Stimulated activated CD8-positive, alpha-beta memory T cell treated with anti-CD3 and anti-CD28 coated beads, Interleukin-15, amount 100 ng/mL, for 48 hours (primary cell): ENCODE measurements at places on chromosomes 6 and 20.

DNA sequence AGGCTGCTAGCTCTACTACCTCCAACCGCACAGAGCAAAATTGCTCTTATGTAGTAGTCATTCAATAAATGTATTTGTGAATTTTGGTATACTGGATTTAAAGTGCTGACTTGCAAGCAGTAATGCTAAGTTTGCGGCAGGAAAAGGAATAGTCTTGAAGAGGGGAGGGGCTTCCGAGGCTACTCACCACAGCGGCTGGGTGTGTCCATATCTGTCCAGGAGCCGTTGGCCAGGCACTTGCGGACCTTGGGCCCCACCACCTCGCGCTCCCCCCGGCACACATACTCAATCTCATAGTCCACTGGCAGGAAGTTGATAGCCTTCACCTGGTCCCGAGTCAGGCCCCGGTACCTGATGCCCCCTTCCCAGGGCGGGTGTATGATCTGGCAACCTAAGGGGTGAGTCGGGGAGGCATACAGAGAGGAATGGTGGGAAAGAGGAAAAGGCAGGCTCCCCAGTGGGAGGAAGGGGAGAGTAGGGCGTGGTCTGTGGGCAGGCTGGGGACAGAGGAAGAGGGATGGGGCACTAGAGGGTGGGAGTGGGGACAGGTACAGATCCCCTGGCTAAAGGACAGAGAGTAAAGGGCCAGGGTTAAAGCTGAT, 1.7 kb downstream of the GABBR1 start:
- no peak for DNase-seq

DNA sequence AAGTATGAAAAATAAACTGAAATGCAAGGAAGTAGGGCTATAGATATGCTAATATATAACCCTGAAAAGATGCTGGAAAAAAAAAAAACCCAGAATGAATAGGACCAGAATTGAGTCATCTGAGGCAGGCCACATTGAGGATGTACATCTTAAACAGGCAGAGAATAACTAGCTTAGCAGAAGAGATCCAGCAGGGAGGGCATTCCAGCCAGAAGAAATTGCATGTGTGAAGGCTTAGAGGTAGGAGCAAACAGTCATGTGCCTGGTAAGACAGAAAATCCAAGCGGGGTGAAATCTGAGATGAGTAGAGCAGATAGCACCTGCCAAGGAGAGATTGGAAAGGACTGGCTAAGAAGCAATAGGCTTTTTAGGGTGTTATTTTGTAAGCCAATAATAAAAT, 2.6 kb downstream of the COL19A1 start:
- no peak for DNase-seq

DNA sequence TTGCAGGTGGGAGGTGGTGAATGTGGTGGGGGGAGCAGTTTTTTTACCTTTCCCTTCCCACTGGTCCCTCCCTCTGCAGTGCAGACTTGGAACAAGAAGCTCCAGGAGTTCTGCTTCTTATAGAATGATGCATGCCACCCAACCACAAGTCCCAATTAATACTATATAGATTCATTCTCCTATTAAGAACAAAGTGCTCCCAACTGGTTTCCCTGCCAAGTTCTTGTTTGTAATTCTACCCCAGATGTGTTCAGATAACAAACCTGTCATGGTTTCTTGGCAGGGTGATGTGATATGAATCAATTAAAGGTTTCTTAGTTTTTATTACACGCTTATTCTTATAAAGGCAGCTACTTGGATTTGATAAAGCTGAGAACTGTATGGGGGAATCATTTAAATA, 23.9 kb downstream of the HDDC2 start:
- DNase-seq: no peak

GRCh38 chr6:69771158-69771906, 25.5 kb downstream of the LMBRD1 start:
- DNase-seq: no peak

- no peak for DNase-seq
Observed at GRCh38 chr6:110270165-110270564, 88.0 kb downstream of the METTL24 start.

- no peak for DNase-seq
Observed at GRCh38 chr6:3385660-3386151, 71.1 kb downstream of the SLC22A23 start.

GRCh38 chr20:3456648-3457047, 14.2 kb upstream of the ATRN start:
- no peak for DNase-seq

GRCh38 chr20:51338692-51339440, 203.7 kb downstream of the NFATC2 start:
- DNase-seq: no peak

DNA sequence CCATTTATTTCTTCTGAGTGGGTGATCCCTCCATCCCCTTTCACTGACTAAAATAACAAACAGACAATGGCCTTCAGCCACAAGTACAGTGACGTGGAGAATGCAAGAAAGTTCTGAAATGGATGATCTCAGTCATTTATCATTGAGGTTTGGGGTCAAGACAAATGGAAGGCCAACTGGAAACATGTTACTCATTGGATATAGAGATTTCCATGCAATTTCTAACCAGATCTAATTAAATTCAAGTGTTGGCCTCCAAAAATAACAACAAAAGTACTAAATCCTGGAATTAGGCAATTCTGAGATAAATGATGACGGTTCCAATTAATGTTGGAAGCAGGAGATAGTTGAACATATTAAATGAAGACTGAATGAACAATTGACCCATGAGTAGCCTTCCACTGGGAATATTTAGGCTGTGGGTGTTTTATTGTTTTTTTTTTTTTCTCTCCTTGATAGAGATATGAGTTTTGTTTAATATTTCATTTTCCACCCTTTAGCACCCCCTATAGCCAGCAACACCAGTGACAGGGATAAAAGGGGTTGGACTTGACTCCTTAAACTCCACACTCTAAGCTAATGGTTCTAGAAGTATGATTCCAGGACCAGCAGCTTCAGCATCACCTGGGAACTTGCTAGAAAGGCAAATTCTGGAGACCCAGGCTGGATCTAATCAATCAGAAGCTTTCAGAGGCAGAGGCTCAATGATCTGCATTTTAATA, 112.8 kb downstream of the BCAS1 start:
- DNase-seq: no peak

- DNase-seq: no peak
Observed at GRCh38 chr6:62283796-62284411, 2.1 kb downstream of the KHDRBS2 start.

DNA sequence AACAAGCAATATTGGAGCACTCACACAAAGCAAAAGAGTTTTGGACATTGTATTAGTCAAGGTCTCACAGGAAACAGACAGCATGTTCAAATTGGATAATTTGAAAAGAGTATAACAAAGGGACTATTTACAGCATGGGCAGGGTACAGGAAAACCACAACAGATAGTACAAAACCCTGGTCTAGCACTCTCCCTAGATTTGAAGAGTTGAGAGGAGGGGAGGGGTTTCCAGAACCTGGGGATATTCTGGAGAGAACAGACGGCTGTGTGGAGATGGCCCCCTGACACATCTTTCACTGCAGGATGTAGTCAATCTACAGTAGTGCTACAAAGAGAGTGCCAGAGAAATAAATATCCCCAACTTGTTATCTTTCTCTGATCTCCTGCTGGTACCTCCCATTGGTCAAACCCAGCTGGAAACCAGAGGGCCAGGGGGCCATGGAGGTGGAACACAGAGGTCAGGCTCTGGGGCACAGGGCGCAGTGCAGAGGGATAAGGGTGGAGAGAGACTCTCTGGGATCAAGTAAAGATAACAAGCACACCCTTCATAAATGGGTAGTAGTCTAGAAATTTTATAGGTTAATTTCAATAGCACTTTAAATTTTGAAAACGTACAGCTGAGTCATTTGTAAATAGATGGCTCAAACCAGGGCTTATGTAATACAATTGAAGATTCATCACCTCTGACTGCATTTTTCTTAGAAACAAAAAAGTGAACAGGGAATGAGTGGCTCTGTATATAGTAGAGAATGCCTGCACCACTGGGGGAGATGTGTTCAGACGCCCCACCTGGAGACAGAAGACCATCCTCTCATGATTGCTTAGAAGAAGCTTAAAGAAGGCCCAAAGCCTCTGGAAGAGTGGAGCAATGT, 25.7 kb downstream of the RCAN2 start:
- DNase-seq: no peak

DNA sequence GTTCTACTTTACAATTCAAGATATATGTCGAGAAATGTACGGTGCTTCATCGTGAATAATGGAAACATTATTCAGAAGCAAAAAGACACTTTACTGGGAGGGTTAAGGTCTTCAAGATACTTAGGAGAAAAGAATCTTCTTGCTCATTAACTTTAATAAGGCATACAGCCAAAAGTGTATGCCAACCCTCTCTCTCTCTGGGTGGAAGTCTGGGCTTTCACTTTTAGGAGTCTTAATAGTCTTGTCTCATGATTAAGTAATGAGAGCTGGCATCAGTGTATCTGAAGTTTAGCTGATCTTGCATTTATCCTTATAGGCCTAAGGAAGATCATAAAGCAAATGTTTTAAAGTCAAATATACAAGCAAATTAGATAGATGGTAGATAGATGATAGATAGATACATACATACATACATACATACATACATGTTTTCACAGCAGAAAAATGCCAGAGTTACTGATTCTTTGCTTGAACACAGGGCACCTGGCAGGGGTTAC, 21.5 kb downstream of the OLIG3 start:
- DNase-seq: no peak

DNA sequence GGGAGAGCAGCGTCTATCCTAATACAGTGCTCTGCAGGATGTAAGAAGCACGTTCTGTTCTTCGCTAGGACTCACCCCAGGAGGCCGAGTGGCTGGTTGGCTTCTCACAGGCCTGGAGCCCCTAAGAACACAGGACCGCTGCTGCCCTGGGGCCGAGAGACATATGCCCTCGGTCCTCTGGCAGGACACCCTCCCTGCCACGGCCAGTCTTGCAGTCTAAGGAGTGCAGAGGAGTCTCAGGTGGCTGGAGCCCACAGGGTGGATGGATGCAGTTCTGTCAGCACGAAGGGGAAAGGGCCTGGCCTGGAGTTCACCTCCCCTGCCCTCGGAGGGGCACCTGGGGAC, 96.5 kb downstream of the SMOC2 start:
- DNase-seq: no peak

GRCh38 chr6:3876866-3877265, 27.7 kb downstream of the FAM50B start:
- DNase-seq: no peak

DNA sequence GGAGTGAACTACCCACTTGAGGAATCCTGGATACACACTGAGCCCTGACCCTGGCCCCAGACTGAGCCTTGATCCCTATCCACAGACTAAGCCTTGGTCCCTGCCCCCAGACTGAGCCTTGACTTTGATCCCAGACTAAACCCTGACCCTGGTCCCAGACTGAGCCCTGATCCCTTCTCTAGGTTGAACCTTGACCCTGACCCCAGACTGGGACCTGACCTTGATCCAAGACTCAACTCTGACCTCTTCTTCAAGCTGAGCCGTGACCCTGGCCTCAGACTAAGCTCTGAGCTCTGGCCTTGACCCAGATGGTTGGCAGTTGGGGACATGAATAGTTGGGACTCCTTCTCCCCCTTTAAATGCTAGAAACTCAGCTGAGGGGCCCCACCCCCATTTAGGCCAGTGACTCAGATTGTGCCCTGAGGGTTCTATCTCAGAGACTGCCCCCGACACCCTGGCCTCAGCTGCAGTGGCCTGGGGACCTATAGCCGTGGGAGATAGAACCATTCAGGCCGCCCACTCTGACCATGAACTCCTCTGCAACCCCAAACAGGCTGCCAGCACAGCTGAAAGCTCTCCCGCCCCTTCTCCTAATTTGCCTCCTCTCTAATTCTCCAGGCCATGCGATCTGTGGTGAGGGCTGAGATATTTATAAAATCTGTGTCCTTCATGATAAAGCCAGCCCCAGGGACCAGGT, 84.7 kb downstream of the DLGAP4 start:
- no peak for DNase-seq

DNA sequence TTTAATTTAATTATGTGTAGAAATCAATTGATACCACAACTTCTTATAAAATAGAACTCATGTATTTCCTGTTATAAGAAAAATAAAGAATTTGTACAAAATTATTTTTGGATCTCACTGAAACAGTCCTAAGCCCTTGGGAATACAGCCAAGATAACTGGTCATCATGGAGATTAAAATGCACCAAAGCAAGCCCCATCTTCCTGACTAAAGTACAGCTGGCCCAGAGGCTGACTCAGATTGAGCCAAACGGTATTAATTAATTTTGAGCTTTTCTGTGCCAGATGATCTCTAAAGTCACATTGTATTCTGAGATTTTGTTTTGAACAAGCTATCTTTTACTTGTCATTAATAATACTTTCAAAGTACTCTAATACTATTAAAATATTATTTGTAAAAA, 978.5 kb downstream of the TBC1D32 start:
- no peak for DNase-seq

- DNase-seq: no peak
Observed at GRCh38 chr6:159790956-159791598, 810 bp downstream of the MRPL18 start.

- no peak for DNase-seq
Observed at GRCh38 chr6:163329991-163330390, 84.5 kb upstream of the QKI start.

DNA sequence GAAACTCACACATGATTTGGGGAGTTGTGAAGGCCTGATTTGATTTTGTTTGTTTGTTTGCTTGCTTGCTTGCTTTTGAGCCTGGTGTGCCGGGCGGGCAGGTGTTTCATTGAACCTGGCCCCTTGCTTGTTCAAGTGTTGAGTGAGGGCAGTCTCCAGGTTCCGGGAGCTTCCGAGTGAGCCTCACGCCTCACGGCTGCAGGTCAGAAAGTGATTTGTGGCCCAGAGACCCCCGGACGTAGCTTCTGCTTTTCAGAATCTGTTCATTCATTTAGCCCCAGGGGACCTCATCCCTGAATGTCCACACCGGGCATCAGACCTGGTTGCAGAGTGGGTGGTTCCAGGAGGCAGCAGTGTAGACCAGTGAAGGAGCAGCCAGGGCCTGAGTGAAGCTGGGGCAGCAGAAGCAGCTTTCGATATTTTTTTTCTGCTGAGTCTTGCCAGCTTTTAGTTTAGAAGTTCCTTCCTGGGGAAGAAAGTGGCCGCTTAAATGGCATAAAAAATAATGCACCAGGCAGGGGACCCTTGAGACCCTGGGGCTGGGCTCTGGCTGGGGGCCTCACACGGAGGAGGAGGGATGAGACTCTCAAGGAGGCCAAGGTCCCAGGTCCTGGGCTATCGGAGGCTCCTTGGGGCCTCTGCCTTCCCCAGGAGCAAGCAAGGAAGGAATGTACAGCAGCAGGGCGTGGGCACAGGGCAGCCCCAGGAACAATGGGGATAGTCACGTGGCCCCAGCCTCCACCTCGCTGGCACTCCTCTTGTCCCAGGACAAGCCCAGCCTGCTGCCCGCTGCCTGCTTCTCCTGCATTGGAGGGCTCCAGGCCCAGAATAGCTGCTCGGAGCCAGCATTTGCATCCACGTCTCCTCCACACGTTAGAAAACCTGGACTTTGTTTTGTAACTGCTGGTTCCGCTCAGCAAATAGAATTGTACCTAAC, 89.2 kb upstream of the BHLHE23 start:
- no peak for DNase-seq

DNA sequence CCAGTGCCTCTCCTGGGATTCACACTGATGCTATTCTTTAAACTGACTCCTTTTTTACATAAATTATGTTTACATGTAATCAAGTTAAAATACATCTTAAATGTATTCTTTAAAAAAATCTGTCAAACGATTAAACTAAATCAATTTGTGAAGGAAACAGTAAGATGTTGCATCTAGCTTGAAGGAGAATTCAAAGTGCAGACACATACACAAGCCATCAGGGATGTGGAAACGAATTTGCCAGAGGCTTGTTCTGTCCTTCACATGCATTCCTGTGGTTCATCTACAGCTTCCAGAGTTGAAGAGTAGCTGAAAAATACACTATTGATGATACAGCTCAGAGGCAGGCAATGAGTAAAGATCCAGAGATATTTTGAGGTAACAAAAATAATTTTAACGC, 7.3 kb upstream of the BPIFB3 start:
- no peak for DNase-seq

- DNase-seq: no peak
Observed at GRCh38 chr6:2958331-2958711, 13.0 kb downstream of the SERPINB6 start.
